ENCODE measurements at places on chromosomes 5 and 9. TPM values are rescaled to one million over a fixed set of nuclear protein-coding genes. Genes with fewer than 3 reads are reported as not detected.

DNA sequence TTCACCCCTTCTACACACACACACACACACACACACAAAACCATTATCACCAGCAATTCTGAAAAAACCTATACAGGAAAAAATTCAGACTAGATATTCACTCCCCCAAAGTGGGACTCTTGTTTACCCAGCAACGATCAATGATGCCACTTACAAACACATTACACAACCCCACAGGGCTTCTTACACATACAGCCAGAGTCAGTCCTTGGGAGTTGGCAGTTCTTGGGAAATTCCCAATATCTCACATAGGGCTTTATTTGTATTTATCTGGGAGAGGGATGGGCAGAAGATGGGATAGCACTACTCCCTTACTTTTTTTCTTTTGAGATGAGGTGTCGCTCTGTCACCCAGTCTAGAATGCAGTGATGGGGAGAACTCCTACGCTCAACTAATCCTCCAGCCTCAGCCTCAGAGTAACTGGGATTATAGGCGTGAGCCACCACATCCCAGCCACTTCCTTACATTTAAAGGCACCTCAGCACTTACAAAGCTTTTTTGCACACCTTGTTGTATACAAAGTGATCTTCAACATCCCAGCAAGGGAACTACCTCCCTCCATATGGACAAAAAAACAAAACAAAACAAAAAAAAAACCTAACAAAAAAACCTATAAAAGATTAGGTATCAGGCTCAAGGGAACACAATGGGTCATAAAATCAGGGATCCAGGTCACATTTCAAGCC is 168.4 kb downstream of the TSSK1B start:
- no peak for DNase-seq
- H3K4me3 ChIP-seq: no peak overlapping the region
- H3K4me1 ChIP-seq: no peaks in the 10 kb centered on the region
- H3K27ac ChIP-seq: no peak overlapping the region
- H3K36me3 ChIP-seq: no peaks in the 10 kb centered on the region
- no peaks in the 10 kb centered on the region for H3K27me3 ChIP-seq

Gene ANKRD18B
- 2.2 TPM for total RNA-seq

DNA sequence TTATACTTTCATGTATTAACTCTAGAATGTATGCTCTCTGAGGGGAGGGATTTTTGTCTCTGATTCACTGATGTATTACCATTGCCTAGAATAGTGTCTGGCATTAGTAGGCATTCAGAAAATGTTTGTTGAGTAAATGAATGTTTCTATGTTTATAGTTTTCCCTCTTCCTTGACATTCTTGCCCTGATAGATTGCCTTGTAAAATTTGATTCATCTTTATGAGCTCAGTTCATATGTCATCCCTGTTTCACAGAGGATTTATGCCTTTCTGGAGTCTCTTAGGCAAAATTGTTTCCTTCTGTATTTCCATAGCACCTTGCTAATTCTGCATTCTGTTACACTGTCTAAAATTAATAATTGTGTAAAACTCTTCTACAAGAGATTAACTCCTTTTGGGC is 72.3 kb downstream of the RASA1 start:
- DNase-seq: no peak
- H3K27ac ChIP-seq: no peak overlapping the region
- H3K36me3 ChIP-seq: no peaks in the 10 kb centered on the region
- H3K27me3 ChIP-seq: no peaks in the 10 kb centered on the region
- H3K4me1 ChIP-seq: no peaks in the 10 kb centered on the region

Gene C1QTNF3
- total RNA-seq: 4.4 TPM

GRCh38 chr9:87573841-87574342 is 76.2 kb downstream of the DAPK1 start:
- no peak overlapping the region for H3K27ac ChIP-seq
- no peak for DNase-seq
- peaks cover 32% of the 10 kb centered on the region for H3K4me1 ChIP-seq
- no peak overlapping the region for H3K4me3 ChIP-seq
- H3K27me3 ChIP-seq: no peaks in the 10 kb centered on the region
- H3K36me3 ChIP-seq: no peaks in the 10 kb centered on the region

Gene MEIKIN
- total RNA-seq: not detected

DNA sequence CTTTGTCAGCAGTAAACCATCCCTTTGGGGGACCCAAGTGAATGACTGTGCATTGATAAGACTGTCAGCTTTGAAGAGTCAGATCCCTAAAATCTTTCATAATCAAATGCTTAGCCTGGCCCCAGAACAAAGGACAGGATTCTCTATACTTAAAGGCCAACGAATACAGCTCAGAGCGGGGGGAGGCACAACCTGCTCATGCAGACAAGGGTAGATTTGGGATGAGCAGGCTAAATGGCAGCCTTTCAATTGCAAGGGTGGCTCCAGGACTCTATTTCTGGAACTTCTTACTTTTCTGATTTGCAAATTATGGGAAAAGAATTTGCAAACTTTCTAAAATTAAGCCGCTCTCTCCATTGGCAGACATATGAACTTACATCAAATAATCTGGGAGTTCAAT is 66.4 kb downstream of the ELL2 start:
- H3K36me3 ChIP-seq: peaks cover 4% of the 10 kb centered on the region
- no peak for DNase-seq
- no peaks in the 10 kb centered on the region for H3K27me3 ChIP-seq
- H3K4me1 ChIP-seq: no peaks in the 10 kb centered on the region

DNA sequence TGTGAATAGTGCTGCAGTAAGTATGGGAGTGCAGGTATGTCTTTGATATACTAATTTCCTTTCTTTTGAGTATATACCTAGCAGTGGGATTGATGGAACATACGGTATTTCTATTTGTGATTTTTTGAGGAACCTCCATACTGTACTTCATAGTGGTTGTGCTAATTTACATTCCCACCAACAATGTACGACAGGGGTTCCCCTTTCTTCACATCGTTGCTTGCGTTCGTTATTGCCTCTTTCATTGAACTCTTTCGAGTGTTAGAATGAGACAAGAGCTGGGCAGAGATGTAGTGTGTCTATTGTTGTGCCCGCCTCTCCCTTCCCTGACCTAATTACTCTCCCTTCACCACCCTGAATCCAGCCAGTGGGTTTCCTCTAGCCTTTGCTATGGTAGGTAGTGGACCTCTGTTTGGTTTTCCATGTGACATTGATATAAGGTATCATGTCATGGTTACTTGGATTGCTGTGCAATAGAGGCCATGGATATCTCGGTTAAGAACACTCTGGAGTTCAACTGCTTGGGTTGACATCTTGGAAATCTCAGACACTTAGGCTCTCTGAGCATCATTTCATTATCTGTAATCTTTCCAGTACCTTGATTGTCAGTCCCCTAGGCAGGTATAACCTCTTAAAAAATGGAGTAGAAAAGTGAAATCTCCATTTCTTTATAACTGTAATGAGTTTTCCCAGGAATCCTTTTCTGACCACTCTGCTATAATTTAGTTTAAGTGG is 19.5 kb downstream of the AOPEP start:
- H3K4me3 ChIP-seq: no peak overlapping the region
- no peak for DNase-seq
- H3K36me3 ChIP-seq: no peaks in the 10 kb centered on the region
- H3K4me1 ChIP-seq: peaks cover 29% of the 10 kb centered on the region
- no peaks in the 10 kb centered on the region for H3K27me3 ChIP-seq

DNA sequence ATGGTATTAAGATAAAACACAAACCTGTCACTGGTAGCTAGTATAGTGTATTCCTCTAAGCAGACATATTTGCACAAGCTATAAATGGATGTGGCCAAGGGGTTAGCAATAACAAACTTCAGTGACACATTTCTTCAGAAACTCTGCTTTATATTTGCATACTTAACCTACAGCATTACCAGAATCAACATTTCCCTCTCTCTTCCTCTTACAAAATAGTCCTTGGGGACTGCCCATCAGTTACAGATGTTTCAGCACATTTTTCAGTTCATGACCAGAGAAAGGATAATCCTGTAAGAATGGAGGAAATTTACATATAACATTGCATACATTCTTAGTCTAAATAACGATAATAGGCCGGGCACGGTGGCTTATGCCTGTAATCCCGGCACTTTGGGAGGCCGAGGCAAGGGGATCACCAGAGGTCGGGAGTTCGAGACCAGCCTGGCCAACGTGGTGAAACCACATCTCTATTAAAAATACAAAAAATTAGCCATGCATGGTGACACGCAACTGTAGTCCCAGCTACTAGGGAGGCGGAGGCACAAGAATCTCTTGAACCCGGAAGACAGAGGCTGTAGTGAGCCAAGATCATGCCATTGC is 25.3 kb upstream of the SLC1A1 start:
- no peaks in the 10 kb centered on the region for H3K27me3 ChIP-seq
- H3K27ac ChIP-seq: no peak overlapping the region
- no peaks in the 10 kb centered on the region for H3K4me1 ChIP-seq
- H3K4me3 ChIP-seq: no peak overlapping the region

Gene FOXD4L6
- total RNA-seq: not detected

Gene ECSCR
- total RNA-seq: not detected

Gene SPATA31D4
- total RNA-seq: not detected

DNA sequence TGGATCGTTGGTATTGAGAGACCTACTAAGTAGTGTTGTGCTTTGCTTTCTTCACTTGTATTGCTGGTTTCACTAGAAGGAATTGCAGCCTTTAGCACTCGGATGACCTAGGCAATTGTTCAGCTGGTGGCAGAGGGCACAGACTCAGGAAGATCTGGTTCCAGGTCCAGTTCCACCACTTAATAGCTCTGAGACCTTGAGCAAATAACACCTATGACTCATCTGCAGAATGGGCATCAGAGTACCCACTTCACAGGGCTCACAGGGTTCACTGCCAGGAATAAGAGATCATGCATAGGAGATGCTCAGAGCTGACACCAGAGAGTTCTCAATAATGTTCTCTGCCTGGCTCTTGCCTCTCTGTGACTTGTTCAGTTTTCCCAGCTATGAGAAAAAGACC is 133.6 kb downstream of the SIL1 start:
- no peaks in the 10 kb centered on the region for H3K4me1 ChIP-seq
- no peaks in the 10 kb centered on the region for H3K36me3 ChIP-seq
- no peak for DNase-seq
- H3K27ac ChIP-seq: no peak overlapping the region
- no peak overlapping the region for H3K4me3 ChIP-seq
- no peaks in the 10 kb centered on the region for H3K27me3 ChIP-seq

Gene GNG10
- 54.0 TPM for total RNA-seq

DNA sequence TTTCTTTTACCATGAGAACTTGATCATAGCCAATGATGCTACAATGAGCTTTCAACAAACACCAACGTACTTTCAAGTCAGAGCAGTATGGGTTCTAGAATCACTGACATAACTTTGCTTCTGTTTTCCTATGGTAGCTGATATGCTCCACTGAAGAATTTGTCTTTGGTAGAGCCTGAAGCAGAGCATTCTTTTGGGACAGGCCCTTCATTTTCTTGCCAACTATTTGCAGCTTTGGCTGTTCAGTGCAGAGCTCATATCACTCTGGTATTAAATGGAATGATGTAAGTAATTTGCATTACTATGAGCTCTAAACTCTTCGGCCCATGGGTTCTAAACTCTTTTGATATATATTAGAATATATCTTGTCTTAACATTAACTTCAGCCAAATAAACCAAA is 51.8 kb upstream of the APC start:
- H3K4me3 ChIP-seq: no peak overlapping the region
- H3K27ac ChIP-seq: no peak overlapping the region
- no peaks in the 10 kb centered on the region for H3K4me1 ChIP-seq

DNA sequence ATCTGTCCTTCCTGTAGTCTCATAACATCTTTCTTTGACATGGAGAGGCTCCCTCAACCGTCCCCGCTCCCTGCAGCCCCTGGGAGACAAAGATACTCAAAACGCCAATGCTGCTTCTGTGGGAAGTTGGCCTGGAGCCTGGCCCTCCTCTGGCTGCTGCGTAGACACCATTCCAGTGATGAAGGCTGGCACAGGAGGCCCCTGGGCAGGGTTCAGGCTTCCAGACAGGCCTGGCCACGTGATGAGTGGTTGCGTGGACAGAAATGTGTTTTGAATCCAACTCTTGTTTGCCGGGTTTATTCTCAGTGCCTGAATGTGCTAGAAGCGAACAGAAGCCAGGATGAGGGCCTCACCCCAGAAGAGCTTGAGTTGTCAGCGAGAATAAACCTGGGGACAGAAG is 43.2 kb upstream of the NKX2-5 start:
- H3K4me1 ChIP-seq: 0 out of 2 replicates have a peak, but pooled peaks cover 3% of the 10 kb centered on the region
- H3K4me3 ChIP-seq: no peak overlapping the region
- DNase-seq: no peak
- no peaks in the 10 kb centered on the region for H3K36me3 ChIP-seq
- H3K27ac ChIP-seq: no peak overlapping the region

Gene PSAT1
- 93.6 TPM for total RNA-seq

GRCh38 chr5:16536246-16536645 is 70.6 kb upstream of the ZNF622 start:
- no peak overlapping the region for H3K4me3 ChIP-seq
- H3K27ac ChIP-seq: peak overlapping the region; percentile 70
- no peaks in the 10 kb centered on the region for H3K36me3 ChIP-seq
- H3K4me1 ChIP-seq: peaks cover 28% of the 10 kb centered on the region

DNA sequence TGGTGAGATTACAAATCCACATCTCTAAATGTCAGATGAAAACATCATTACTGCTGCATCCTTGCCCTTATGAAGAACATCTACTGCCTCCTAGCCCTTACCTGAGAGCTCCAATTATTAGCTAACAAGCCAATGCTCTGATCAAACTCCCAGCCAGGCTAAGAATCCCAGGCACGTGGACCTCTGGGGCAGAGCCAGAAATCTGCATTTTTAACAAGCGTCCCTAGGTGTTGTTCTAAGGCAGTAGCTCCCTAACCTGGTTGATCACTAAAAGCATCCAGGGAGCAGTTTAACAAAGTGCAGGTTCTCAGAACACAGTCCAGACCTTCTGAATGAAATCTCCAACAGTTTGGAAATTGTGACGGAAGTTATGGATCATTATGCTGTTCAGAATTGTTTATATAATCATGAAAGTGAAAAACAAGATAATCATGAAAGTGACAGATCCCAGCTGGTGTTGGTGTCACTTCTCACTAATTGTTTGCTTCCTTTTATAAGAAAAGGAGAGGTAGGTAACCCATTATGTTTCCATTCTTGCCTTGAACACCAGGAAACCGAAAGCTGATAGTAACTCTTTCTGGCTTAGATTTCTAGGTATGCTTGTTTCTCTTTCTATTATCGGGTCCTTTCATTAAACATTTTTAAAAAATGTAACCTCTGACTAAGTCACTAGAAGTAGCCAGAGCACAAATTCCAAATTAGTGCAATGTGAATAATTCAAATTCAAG is 216.5 kb upstream of the NR4A3 start:
- H3K27me3 ChIP-seq: no peaks in the 10 kb centered on the region
- DNase-seq: no peak
- no peak overlapping the region for H3K27ac ChIP-seq
- H3K4me3 ChIP-seq: no peak overlapping the region
- H3K36me3 ChIP-seq: no peaks in the 10 kb centered on the region

Gene PDLIM4
- total RNA-seq: not detected

GRCh38 chr9:72327631-72328030 is 37.4 kb downstream of the ZFAND5 start:
- no peak overlapping the region for H3K4me3 ChIP-seq
- no peak for DNase-seq
- H3K27me3 ChIP-seq: no peaks in the 10 kb centered on the region
- H3K27ac ChIP-seq: no peak overlapping the region
- no peaks in the 10 kb centered on the region for H3K4me1 ChIP-seq

Data from Caco-2 (cell line).